Activated CD4-positive, alpha-beta T cell treated with anti-CD3 and anti-CD28 coated beads, Interleukin-2, amount 10 ng/mL, durations not matched to agents 24 days and 14 days (primary cell): ENCODE measurements at places on chromosomes 3 and 15. TPM values are rescaled to one million over a fixed set of nuclear protein-coding genes. Genes with fewer than 3 reads are reported as not detected.
A peak's percentile ranks its signal among the peaks of the same experiment; 100 is the strongest.

Gene AADAC
- total RNA-seq: not detected in 2 replicates

Gene NUP210
- total RNA-seq: 164 and 169 TPM in 2 replicates

GRCh38 chr3:5426094-5426883 is 238.8 kb downstream of the EDEM1 start:
- no peak overlapping the region for H3K27ac ChIP-seq
- no peak overlapping the region for H3K4me3 ChIP-seq
- peaks cover 8% of the 10 kb centered on the region for H3K27me3 ChIP-seq

DNA sequence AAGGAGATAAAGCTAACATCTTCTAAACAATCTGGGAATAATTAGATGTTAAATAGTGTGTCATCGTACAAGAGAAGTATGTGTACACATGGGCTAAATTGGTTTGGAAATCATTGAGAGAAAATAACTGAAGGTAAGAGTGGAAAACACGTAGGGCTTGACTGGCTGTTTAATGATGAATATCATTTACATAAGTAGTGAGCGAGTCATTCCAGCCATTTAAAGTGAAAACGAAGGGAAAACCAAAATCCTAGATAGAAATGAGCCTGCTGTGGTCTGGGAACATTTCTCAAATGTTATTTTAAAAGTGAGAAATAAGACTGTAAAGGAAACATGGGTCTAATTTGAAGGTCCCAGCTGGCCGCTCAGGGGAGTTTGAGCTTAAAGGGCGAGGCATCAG is 41.9 kb upstream of the KCNMB2 start:
- no peaks in the 10 kb centered on the region for H3K27me3 ChIP-seq
- no peak overlapping the region for H3K27ac ChIP-seq
- no peak overlapping the region for H3K4me3 ChIP-seq
- H3K4me1 ChIP-seq: no peaks in the 10 kb centered on the region

DNA sequence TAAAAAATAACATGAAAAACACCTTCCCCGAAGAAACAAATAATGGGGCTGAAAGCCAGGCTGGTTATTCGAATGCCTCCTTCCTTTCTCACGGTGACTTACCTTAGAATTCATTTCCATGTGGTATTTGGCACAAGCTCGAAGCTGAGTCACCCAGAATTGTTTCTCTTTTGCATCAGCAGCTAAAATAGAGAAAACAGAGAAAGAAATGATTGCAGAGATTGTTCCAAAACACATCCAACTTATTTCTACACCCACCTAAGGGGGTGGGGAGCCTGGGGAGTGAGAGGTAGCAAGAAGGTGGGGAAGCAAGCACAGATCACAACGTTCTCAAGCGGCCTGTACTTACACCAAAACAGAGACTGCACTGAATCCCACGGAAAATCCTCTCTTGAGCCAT is 104.7 kb downstream of the OSBPL10 start:
- no peaks in the 10 kb centered on the region for H3K36me3 ChIP-seq
- DNase-seq: no peak
- no peaks in the 10 kb centered on the region for H3K27me3 ChIP-seq
- no peak overlapping the region for H3K4me3 ChIP-seq
- H3K27ac ChIP-seq: no peak overlapping the region

Gene ACVR2B
- 12.2 and 12.6 TPM in 2 replicates for total RNA-seq

DNA sequence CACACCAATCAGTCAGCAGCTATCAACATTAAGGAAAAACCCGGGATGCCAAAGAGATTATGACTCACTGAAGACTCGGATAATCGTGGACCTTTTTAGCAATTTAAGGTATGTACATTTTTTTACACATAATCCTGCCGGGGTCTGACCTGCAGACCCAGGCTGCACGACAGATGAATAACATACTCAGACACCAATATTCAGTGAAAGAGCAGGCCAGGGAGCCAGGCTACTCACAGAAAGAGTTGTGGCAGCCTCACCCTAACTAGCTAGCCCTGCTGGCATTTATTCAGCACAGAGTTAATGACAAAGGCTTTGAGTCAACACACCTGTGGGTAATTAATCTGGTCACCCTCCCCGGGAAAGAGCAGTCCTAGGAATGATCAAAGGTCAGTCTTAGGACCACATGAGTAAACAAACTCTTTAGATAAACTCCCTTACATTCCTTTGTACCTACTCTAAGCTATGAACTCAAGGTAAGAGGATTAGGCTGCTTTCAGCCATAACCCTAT is 727.5 kb downstream of the TBL1XR1 start:
- no peak overlapping the region for H3K27ac ChIP-seq
- DNase-seq: no peak
- H3K27me3 ChIP-seq: no peaks in the 10 kb centered on the region
- no peak overlapping the region for H3K4me3 ChIP-seq

DNA sequence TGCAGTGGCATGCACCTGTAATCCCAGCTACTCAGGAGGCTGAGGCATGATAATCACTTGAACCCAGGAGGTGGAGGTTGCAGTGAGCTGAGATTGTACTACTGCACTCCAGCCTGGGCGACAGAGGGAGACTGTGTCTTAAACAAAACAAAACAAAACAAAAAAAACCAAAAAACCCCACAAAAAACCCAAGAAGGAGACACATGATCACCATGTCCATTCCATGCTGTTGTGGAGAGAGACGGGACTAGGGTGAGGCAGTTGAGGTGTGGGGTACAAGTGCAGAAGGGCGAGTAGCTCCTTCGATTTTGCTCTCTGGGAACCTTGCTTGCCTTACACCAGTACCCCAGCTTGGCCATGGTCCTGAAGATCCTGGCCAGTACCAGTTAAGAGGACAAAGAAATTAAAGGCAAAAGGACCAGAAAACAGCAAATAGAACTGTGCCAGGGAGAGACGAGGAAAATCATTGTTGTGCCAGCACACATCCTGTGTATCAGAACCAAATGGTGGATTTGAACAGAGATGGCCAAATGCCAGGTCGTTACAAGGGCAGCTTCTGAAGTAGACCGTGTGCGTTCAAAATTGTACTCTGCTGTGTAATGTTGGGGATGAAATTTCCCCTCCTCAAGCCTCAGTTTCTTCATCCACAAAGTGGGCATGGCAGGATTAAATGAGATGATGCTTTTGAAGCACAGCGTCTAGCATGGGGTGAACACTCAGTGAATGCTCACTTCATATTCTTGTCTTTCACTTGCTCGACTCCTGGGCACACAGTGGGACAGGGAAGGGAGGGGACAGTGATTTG is 42.9 kb upstream of the CTSH start:
- H3K4me3 ChIP-seq: no peak overlapping the region
- H3K27me3 ChIP-seq: peaks cover 12% of the 10 kb centered on the region
- peaks cover 8% of the 10 kb centered on the region for H3K4me1 ChIP-seq
- no peak for DNase-seq

Gene CYP19A1
- total RNA-seq: 0.09 and 0.35 TPM in 2 replicates

DNA sequence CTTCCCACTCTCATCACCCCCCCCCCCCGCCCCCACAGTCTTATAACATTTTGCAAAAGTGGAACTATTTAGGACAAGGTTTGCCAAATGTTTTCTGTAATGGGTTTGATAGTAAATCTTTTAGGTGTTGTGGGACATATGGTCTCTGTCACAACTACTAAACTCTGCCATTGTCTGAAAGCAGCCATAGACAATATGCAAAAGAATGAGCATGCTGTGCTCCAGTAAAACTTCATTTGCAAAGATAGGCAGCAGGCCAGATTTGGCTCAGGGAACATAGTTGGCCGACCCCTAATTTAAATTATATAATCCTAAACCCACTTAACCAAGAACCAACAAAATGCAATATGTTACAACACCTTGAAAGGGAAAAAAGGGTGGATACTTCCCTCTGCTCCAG is 46.4 kb downstream of the TIPARP start:
- no peak overlapping the region for H3K4me3 ChIP-seq
- H3K27me3 ChIP-seq: no peaks in the 10 kb centered on the region
- H3K27ac ChIP-seq: no peak overlapping the region
- no peak for DNase-seq

- no peak for DNase-seq
- no peaks in the 10 kb centered on the region for H3K36me3 ChIP-seq
- peaks cover 9% of the 10 kb centered on the region for H3K4me1 ChIP-seq
Measured at GRCh38 chr3:33170531-33170930, 48.1 kb downstream of the SUSD5 start.

- H3K36me3 ChIP-seq: no peaks in the 10 kb centered on the region
- H3K27ac ChIP-seq: no peak overlapping the region
- H3K4me1 ChIP-seq: no peaks in the 10 kb centered on the region
- H3K27me3 ChIP-seq: no peaks in the 10 kb centered on the region
- no peak overlapping the region for H3K4me3 ChIP-seq
Measured at GRCh38 chr3:189869165-189869564, 238.0 kb downstream of the TP63 start.

Gene LRRIQ4
- 0.09 and 0.21 TPM in 2 replicates for total RNA-seq

DNA sequence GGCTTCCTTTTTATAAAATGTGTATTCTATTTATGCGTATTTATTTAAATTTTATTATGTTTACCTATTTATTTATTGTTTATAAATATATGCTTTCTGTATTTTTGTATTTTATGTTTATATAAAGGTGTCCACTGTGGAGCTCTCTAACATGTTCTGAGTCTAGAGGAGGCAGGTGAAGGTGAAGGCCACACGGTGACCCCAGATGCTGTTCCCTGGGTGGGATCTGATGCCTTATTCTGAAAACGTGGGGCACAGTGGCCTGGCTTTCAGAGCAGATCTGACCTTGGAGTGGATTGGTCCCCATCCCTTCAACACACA is 104.7 kb upstream of the SLC7A14 start:
- H3K4me3 ChIP-seq: no peak overlapping the region
- no peak overlapping the region for H3K27ac ChIP-seq
- no peaks in the 10 kb centered on the region for H3K36me3 ChIP-seq
- no peaks in the 10 kb centered on the region for H3K4me1 ChIP-seq

- no peak for DNase-seq
- H3K27ac ChIP-seq: no peak overlapping the region
- H3K4me3 ChIP-seq: no peak overlapping the region
- no peaks in the 10 kb centered on the region for H3K36me3 ChIP-seq
- H3K4me1 ChIP-seq: no peaks in the 10 kb centered on the region
Measured at GRCh38 chr15:54681584-54681983, 515.2 kb downstream of the RSL24D1 start.

DNA sequence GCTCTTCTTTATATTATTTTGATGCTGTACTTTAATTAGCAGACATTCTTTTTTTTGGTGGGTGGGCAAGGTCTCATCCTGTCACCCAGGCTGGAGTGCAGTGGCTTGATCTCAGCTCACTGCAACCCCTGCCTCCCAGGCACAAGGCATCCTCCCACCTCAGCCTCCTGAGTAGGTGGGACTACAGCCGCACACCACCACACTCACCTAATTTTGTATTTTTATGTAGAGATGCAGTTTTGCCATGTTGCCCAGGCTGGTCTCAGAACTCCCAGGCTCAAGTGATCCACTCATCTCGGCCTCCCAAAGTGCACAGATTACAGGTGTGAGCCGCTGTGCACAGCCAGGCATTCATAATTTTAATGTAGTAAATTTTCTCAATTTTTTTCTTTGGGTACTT is 608.1 kb downstream of the ZNF385D start:
- H3K27me3 ChIP-seq: no peaks in the 10 kb centered on the region
- H3K4me3 ChIP-seq: no peak overlapping the region
- H3K36me3 ChIP-seq: no peaks in the 10 kb centered on the region
- H3K4me1 ChIP-seq: no peaks in the 10 kb centered on the region
- DNase-seq: peak; percentile 55
- no peak overlapping the region for H3K27ac ChIP-seq

- H3K27me3 ChIP-seq: peaks cover 45% of the 10 kb centered on the region
- no peak overlapping the region for H3K4me3 ChIP-seq
- no peak overlapping the region for H3K27ac ChIP-seq
- no peaks in the 10 kb centered on the region for H3K36me3 ChIP-seq
Measured at GRCh38 chr15:96035091-96035490, 295.4 kb upstream of the NR2F2 start.

DNA sequence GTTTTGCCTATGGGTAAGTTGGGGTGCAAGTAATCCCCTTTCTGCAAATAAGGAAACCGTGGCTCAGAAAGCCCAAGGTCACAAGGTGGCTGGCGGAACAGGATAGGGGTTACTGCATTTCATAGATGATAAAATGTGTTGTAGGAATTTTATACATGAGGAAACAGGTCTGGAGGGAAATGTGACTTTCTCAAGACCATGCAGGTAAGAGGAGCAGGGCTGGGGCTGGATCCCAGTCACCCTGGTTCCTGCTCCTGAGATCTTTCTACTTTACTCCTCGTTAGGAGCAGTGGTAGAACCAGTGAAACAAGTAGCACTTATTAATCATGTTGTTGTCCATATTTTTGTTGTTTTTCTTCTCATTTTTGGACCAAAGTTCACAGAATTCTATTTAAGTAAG is 63.2 kb downstream of the SSUH2 start:
- no peak for DNase-seq
- no peak overlapping the region for H3K27ac ChIP-seq
- no peaks in the 10 kb centered on the region for H3K4me1 ChIP-seq
- no peak overlapping the region for H3K4me3 ChIP-seq
- H3K36me3 ChIP-seq: no peaks in the 10 kb centered on the region

DNA sequence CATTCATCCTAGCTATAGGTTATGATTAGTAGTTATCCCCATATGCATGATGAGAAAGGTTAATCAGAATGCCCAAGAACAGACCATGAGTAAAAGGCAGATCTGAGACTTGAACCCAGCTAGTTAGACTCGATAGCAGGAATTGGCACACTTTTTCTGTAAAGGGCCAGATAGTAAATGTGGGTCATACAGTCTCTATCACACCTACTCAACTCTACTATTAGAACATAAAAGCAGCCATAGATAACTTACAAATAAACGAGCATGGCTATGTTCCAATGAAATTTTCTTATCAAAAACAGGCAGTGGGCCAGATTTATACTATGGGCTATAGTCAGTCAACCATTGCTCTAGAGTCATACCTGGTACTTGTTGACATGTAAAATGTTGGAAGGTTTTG is 24.6 kb downstream of the POLG start:
- peaks cover 72% of the 10 kb centered on the region for H3K36me3 ChIP-seq
- H3K27ac ChIP-seq: no peak overlapping the region
- no peak for DNase-seq
- no peaks in the 10 kb centered on the region for H3K27me3 ChIP-seq

GRCh38 chr15:63805993-63806980 is 27.5 kb downstream of the HERC1 start:
- H3K4me3 ChIP-seq: peak overlapping the region; percentile 22
- H3K36me3 ChIP-seq: peaks cover 21% of the 10 kb centered on the region
- peak; percentile 61 for DNase-seq

Gene CD200
- total RNA-seq: 144 and 151 TPM in 2 replicates

GRCh38 chr3:116034086-116034485 is 410.8 kb downstream of the GAP43 start:
- DNase-seq: no peak
- H3K27ac ChIP-seq: no peak overlapping the region
- no peaks in the 10 kb centered on the region for H3K27me3 ChIP-seq
- H3K36me3 ChIP-seq: no peaks in the 10 kb centered on the region
- H3K4me3 ChIP-seq: no peak overlapping the region

Gene FBXL2
- not detected in 2 replicates for total RNA-seq

DNA sequence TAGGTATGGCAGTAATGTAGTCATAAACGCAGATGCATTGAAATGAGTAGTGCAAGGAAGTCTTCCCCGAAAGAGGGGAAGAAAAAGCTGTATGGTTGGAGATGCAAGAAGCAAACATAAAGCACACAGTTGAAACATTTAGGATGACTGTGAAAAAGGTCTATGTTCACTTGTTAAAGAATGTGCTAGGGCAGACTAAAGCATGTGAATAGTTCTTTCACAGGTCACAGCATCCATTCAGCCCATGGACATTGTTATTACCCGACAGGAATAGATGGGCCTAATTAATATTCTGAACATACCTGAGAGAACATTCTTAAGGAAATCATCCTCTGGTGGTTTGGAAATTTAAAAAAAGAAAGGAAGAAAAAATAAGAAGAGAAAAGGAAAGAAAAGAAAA is 595.2 kb downstream of the ZIC1 start:
- no peaks in the 10 kb centered on the region for H3K36me3 ChIP-seq
- no peak overlapping the region for H3K27ac ChIP-seq
- no peak for DNase-seq

Gene PCLAF
- total RNA-seq: 67.6 and 81.9 TPM in 2 replicates
